ENCODE measurements at places on chromosomes 13 and 19.
A peak's percentile ranks its signal among the peaks of the same experiment; 100 is the strongest.

- no peak for DNase-seq
These were observed 208.3 kb upstream of the STARD13 start for GRCh38 chr13:33493672-33494365.

DNA sequence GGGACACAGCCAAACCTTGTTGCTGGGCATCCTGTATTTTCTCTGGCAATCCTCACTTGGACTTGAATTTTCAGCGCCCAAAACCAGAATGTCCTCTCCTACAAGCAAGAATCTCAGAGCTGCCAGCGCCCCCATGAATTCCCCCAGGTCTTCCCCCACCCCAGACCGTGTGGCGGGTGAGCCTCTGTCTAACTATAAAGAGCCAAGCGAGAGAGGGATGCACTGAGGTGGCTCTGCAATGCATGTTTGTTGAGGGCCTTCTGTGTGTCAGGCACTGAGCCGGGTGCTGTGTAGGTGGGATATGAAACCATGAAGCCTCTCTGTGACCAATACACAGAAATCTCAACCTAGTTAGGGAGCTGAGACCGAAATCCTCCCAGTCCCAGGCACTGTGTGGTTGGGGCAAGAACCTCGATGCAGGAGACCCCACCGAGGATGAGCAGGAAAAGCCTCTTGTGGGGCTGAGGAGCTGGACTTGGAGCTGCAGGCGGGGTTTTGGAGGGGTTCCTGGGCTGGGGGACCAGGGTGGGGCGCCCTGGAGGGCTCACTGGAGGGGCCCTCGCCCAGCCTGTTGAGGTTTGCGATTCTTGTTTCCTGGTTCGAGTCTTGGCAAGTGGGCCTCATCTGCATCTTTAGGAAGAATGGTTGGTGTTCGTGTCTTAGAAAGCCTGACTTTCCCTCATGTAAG lies 12.4 kb upstream of the PROZ start:
- DNase-seq = no peak

DNA sequence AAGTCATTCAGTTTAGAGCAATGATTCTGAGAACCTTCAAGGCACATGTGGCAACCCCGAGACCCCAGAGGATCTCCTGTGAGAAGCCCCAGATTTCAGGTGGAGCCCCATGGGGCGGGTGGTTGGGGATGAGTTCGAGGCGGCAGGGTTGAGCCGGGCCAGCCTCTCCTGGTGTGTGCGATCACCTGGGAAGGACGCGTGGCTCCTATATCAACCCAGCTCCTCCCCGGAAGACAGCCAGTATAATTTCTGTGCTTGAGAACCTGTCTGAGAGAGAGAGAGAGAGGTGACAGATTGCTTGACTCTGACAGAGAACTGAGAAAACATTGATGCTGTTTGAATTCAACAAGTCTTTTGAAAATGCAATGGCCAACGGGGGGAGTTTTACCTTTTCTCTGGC lies 89.0 kb downstream of the TEX29 start:
- DNase-seq = no peak

DNA sequence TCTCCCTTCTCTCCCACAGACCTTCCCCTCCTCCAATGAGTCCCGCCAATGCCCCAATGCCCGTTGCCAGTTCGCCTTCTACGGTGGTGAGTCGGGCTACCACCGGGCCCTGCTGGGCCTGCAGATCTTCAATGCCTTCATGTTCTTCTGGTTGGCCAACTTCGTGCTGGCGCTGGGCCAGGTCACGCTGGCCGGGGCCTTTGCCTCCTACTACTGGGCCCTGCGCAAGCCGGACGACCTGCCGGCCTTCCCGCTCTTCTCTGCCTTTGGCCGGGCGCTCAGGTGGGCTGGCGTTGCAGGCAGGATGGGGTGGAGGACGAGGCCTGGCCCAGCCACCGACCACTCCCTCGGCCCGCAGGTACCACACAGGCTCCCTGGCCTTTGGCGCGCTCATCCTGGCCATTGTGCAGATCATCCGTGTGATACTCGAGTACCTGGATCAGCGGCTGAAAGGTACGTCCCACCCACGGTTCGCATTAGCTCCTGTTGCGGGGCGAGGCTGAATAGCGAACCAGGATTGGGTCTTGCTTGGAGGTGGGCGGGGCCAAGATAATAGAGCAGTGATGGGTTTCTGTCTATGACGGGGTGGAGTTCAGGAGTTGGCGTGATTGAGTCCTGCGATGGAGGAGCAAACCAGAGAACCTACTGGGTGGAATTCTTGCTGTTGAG lies 11.1 kb downstream of the SLC44A2 start:
- DNase-seq = no peak

DNA sequence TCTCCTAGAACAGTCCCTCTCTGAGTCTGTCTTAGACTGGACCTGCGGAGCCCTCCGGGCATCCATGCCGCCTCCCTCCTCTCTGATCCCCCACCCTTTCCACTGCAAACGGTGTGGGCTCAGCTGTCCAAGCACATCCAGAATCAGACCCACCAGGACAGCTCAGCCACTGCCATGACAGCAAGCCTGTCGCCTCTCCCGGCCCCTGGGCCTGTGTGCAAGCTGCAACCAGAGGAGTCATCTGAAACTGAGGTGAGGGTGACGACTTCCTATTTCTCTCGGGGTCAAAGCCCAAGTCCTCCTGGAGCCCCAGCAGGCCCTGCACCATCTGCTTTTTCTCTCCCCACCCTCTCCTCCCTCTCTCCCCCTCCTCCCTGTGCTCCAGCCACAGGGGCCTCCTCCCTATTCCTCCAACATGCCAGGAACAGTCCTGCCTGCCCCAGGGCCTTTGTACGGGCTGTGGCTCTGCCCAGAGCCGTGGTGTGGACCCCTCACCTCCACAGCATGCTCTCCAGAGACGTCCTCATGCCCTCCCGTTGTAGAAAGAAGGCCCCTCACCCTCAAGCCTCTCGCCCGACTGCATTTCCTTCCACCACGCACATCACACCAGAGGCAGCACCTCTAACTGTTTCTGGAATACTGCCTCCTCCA lies 23.5 kb upstream of the MYDGF start:
- DNase-seq = no peak

GRCh38 chr13:114096031-114096485 lies 36.4 kb downstream of the RASA3 start:
- DNase-seq = peak; percentile 59

- no peak for DNase-seq
These were observed 799.7 kb upstream of the SPRY2 start for GRCh38 chr13:81140675-81141074.

GRCh38 chr13:32824675-32825074 lies 191.5 kb upstream of the KL start:
- no peak for DNase-seq

DNA sequence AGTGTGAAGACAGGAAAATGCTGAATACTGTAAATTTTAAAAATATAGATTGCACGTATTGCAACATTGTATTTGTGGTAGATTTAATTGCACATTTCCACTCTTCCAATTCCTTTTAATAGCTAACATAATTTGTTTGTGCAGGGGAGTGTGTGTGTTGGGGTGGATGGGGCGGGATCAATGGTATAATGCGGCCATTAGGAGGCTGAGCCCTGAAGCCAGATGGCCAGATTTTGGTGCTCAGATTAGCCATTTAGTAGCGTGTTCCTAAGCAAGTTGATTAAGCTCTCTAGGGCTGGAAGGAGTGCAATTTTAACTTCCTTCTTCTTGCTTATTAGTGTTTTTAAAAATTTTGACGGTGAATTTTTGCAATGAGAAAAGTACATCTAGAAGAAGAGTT lies 5.8 kb downstream of the OXGR1 start:
- no peak for DNase-seq

- peak; percentile 88 for DNase-seq
These were observed 11.5 kb downstream of the APLP1 start for GRCh38 chr19:35879770-35880317.

DNA sequence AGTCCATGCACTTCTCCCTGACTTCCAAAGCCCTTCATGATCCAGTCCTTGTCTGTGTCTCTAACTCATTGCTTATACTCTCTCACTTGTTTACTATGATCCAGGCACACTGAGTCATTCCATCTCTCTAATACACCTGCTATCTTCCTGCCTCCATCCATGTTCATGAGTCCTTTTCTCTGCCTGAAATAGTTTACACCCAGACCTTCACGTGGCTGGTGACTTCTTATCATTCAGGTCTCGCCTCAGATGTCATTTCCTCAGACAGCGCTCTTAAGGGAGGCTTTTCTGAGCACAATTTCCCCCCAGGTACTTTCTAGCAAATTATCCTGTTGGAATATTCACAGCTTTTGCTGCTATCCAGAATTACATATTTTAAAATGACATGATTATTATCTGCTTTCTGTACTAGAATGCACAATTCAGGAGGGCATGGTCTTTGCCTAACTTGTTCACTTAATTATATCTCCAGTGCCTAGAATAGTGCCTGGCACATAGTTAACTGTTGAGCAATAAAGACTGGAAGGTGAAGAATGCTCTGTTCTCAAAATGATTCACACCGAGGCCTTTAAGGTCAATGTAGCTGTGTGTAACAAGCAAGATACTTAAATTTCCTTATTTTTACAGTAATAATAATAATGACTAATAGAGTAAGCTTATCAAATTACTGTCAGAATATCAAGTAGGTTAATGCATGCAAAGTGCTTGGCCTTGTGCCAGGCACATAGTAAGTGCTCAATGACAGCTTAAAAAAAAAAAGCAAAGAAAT lies 183.7 kb upstream of the SPRY2 start:
- no peak for DNase-seq

DNA sequence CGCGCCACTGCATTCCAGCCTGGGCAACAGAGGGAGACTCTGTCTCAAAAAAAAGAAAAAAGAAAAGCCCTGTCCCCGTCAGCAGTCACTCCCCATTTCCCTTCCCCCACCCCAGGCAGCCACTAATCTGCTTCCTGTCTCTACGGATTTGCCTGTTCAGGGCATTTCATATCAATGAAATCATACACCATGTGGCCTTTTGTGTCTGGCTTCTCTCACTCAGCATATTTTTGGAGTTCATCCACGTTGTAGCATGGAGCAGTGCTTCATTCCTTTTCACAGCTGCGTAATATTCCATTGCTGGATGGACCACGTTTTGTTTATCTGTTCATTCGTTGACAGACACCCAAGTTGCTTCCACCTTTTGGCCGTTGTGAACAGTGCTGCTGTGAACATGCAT lies 36.1 kb upstream of the KLF2 start:
- no peak for DNase-seq

- DNase-seq = no peak
These were observed 22.9 kb upstream of the RASA3 start for GRCh38 chr13:114155320-114155719.

DNA sequence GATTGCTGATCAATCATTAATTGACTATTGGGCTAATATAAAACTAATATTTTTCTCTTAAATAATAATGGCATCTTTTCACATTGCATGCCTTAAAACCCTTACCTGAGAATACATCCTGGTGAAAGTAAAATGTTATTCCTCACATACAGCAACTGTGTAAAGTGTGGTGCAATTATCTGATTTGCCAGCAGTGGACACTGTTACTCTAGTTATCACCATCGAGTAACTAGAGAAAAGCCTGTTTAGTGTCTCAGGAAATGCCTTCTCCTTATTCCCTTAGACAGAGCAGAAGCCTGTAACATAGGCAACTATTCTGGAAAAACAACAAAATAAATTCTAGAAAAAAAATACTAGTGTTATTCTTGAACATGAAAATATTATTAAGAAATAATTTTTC lies 459.8 kb downstream of the FGF14 start:
- DNase-seq = no peak

DNA sequence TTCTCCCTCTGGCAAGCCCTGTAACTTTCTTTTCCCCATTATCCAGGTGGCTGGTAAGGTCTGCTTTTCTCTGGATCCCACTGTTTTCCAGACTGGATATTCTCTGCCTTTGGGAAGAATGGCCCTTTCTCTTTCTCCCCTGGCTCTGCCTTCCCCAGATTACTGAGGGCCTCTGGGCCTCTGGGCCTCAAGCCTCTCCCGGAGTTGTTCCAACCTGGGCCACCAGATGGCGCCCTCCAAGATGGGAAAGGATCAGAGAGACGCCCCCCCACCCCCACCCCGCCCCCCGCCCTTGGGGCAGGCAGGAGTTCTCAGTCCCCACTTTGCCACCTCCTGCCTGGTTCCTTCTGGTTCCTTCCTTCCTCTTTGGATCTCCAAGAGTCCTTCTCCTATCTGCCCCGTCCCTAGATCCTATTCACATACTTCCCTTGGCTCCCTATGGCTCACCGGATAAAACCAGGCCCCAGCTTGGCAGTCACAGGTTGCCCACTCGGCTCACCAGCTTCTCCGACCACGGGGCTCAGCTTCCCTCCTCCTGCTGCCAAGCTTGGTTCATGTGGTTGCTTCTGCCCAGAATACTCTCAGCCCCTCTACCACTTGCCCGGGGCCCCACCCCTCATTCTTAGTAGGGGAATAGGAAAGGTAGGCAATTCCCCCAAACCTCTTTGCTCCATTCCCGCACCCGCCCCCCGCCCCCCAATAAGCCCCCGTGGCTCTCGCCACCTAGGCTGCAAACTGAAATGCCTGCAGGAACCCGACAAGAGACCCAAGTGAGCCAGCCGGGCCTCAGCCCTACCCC lies 13.1 kb downstream of the EPS8L1 start:
- DNase-seq = no peak

DNA sequence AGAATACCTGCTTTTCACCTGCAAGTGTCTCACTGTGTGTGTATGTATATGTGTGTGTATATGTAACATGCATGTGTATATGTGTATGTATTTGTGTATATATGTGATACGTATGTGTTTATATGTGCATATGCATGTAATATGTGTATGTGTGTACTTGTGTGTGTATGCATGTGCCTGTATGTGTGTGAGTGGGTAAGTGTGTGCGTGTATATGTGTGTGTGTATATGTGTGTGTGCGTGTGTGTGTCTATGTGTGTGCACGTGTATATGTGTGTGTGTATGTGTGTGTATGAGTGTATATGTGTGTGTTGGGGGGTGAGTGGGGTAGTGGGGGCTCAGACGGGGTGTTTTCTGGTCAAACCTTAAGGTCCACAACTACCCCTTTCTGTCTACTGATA lies 192.6 kb upstream of the KL start:
- no peak for DNase-seq

DNA sequence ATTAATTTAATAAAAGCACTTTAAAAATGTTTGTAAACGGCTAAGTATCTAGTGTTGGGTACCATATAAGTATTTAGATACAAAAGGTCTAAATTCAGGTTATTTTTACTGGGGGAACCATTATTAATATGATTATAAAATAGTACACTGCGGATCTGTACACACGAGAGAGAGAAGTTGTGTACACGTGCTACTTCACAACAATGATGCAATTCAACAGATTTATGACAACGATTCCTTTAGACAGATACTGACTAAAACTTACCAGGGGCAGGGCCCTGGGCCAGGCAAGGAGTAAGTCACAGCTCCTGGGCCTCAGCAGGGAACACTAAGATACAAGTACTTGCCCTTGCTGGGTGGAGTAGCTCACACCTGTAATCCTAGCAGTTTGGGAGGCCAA lies 29.1 kb upstream of the TPTE2 start:
- DNase-seq = no peak

GRCh38 chr13:59680429-59681024 lies 483.2 kb downstream of the DIAPH3 start:
- DNase-seq = no peak

- DNase-seq = peak; percentile 93
These were observed 7.6 kb downstream of the EGLN2 start for GRCh38 chr19:40806423-40807146.

GRCh38 chr19:12035220-12036172 lies at the start of gene ZNF433:
Gene ZNF433, minus strand, starts transcription at chr19:12035679. Its CDS starts 140 bp downstream, at chr19:12035539.
- DNase-seq = peak; percentile 96

- DNase-seq = no peak
These were observed 1.9 kb upstream of the CACNG7 start for GRCh38 chr19:53907193-53907581.
